Activated T-helper 1 cell treated with anti-CD3 and anti-CD28 coated beads, Interleukin-12 subunit alpha, Interleukin-12 subunit beta, Interleukin-2, Interleukin-4 antibody, amounts not matched to agents 30 ng/mL and 10 ng/mL and 1 ng/mL, durations not matched to agents 14 hours and 24 hours and 36 hours (primary cell): ENCODE measurements at places on chromosomes 2 and 18. TPM values are rescaled to one million over a fixed set of nuclear protein-coding genes. Genes with fewer than 3 reads are reported as not detected.

DNA sequence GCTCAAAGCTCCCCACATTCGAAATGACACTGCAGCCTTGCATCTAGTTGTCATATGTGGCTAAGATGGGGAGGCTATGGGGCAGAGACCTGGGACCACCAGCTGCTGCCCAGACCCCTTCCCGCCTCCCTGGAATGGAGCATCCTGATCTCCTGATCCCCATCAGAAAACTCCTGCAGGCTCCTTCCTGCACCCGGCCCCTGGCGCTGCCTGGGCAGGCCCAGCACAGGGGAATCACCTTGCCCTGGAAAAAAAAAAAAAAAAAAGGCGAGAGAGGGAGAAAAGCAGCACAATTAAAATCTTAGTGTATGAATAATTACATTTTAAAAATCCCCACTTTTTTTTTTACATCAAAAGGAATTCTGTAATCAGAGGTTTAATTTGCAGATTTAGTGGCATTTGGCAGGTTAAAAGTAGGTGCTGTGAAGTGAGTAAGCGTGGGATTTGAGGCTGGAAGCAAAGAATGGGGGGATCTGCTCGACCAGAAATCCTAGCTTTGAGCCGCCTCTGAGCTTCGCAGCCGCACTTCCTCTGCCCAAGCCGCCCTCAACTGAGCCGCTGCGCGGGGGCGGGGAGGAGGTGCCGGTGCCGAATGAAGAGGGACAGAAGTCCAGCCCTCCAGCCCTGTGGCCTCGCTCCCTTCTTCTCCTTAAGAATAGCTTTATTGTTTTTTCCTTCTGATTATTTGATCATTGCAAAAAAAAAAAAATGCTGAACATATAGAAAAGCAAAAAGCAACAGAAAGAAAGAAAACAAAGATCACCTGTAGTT is 30.0 kb downstream of the THNSL2 start:
- H3K27ac ChIP-seq: no peak overlapping the region
- peaks cover 36% of the 10 kb centered on the region for H3K27me3 ChIP-seq
- H3K36me3 ChIP-seq: no peaks in the 10 kb centered on the region
- DNase-seq: no peak
- no peak overlapping the region for H3K4me3 ChIP-seq

GRCh38 chr2:85539361-85540132 is 579 bp downstream of the MAT2A start:
- peaks cover 63% of the 10 kb centered on the region for H3K4me1 ChIP-seq
- peaks cover 52% of the 10 kb centered on the region for H3K36me3 ChIP-seq
- DNase-seq: peak; percentile 68
- peak overlapping the region; percentile 99 for H3K4me3 ChIP-seq
- H3K27ac ChIP-seq: peak overlapping the region; percentile 97

DNA sequence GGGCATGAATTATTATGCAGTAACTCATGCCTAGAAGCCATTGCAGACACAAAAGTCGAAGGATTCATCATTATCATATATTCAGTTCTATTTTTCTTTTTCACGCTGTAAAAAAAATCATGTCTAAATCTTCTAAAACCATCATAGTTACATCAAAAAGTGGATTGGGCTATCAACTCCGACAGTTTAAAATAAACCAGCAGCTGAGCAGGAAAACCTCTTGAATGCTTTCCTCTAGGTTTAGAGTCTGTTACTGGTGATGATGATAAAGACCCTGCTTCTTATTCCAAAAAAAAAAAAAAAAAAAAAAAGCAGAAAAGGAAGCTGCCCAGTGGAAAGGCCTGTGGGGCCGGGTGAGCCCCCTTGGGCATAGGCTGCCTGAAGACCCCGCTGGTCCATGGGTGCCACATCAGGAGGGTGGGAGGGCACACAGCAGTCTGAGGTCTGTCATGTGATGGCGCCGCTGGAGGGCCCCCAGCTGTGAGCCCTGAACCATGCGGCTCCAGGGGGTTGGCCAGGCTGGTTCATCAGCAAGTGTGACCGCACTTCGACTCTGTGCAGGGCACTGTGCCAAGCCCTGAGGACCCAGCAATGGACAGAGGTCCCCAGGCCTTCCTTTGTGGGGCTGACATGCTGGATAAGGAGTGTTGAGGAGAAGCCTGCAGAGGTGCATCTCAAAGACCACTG is 199.6 kb downstream of the EIPR1 start:
- H3K4me3 ChIP-seq: no peak overlapping the region
- no peaks in the 10 kb centered on the region for H3K27me3 ChIP-seq
- H3K4me1 ChIP-seq: no peaks in the 10 kb centered on the region
- no peak for DNase-seq
- peak overlapping the region; percentile 21 for H3K27ac ChIP-seq
- H3K36me3 ChIP-seq: peaks cover 1% of the 10 kb centered on the region

DNA sequence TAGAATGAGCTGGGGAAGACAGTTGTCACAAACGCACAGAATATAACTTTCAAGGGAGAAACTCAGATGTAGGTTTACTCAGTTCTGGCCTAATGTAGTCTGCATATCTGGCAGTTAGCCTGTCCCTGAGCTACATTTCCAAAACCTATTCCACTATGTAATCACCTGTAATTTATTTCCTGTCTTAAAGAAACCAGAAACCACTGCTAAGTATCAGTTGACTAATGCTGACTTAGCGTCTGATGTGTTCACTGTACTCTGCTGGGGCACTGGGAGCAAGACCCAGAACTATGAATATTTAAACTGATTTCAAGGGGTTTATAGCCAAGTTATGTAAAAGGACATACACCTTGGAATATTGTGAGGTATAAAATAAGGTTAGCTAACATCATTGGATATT is 1995.2 kb upstream of the PIK3C3 start:
- no peaks in the 10 kb centered on the region for H3K36me3 ChIP-seq
- H3K4me1 ChIP-seq: no peaks in the 10 kb centered on the region
- H3K27ac ChIP-seq: no peak overlapping the region
- H3K4me3 ChIP-seq: no peak overlapping the region
- DNase-seq: no peak
- H3K27me3 ChIP-seq: no peaks in the 10 kb centered on the region

GRCh38 chr2:167592441-167592840 is 655.0 kb downstream of the STK39 start:
- H3K4me3 ChIP-seq: no peak overlapping the region
- no peak overlapping the region for H3K27ac ChIP-seq
- peaks cover 3% of the 10 kb centered on the region for H3K27me3 ChIP-seq
- no peaks in the 10 kb centered on the region for H3K36me3 ChIP-seq

CNTNAP5 gene
- total RNA-seq: not detected in 2 replicates

- DNase-seq: no peak
- H3K36me3 ChIP-seq: peaks cover 36% of the 10 kb centered on the region
- no peak overlapping the region for H3K27ac ChIP-seq
- peaks cover 63% of the 10 kb centered on the region for H3K4me1 ChIP-seq
- no peak overlapping the region for H3K4me3 ChIP-seq
Observed at GRCh38 chr2:233098618-233099017, 38.5 kb downstream of the INPP5D start.

SLC16A14 gene
- 3.1 and 3.3 TPM in 2 replicates for total RNA-seq

- H3K36me3 ChIP-seq: peaks cover 7% of the 10 kb centered on the region
- peaks cover 5% of the 10 kb centered on the region for H3K27me3 ChIP-seq
- no peak overlapping the region for H3K4me3 ChIP-seq
- H3K4me1 ChIP-seq: no peaks in the 10 kb centered on the region
- DNase-seq: no peak
- no peak overlapping the region for H3K27ac ChIP-seq
Observed at GRCh38 chr2:113058411-113058994, 495 bp upstream of the IL36RN start.

- no peak for DNase-seq
- H3K4me1 ChIP-seq: no peaks in the 10 kb centered on the region
- no peak overlapping the region for H3K4me3 ChIP-seq
- H3K27ac ChIP-seq: no peak overlapping the region
- no peaks in the 10 kb centered on the region for H3K27me3 ChIP-seq
Observed at GRCh38 chr2:14619441-14619840, 13.1 kb upstream of the LRATD1 start.

TGOLN2 gene
- total RNA-seq: 102 and 104 TPM in 2 replicates

NTSR2 gene
- total RNA-seq: not detected in 2 replicates

- no peaks in the 10 kb centered on the region for H3K4me1 ChIP-seq
- no peaks in the 10 kb centered on the region for H3K36me3 ChIP-seq
- H3K4me3 ChIP-seq: no peak overlapping the region
Observed at GRCh38 chr2:53467467-53468180, 300.0 kb upstream of the CHAC2 start.

- no peaks in the 10 kb centered on the region for H3K36me3 ChIP-seq
- no peaks in the 10 kb centered on the region for H3K4me1 ChIP-seq
- no peak overlapping the region for H3K27ac ChIP-seq
- peaks cover 2% of the 10 kb centered on the region for H3K27me3 ChIP-seq
- no peak overlapping the region for H3K4me3 ChIP-seq
Observed at GRCh38 chr2:183614799-183615435, 490.7 kb downstream of the NUP35 start.

DNA sequence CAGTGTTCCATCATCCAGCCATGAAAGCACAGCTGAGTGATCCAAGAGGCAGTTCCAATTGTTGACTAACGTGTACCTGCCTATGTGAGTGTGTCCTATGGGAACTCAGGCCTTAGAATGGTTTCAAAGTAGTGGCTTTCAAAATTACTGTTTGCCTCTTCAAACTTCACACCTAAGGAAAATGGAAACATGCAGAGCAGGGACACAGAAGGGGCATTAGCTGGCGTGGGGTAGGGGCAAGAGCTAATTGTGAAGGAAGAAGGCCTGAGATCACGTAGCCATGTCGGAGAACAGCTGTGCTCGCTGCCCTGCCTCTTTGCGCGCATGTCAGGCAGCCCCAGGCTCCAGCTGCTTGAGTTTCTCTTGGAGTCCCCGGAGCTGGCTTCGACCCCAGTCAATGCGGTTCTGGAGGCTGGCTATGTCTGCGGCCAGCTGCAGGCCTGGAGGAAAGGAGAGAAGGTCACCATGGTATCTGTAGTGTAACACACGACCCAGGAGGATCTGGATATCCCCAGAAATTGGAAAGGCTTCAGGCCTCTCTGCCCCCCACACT is 3.8 kb upstream of the IMP4 start:
- peaks cover 22% of the 10 kb centered on the region for H3K36me3 ChIP-seq
- DNase-seq: no peak

DNA sequence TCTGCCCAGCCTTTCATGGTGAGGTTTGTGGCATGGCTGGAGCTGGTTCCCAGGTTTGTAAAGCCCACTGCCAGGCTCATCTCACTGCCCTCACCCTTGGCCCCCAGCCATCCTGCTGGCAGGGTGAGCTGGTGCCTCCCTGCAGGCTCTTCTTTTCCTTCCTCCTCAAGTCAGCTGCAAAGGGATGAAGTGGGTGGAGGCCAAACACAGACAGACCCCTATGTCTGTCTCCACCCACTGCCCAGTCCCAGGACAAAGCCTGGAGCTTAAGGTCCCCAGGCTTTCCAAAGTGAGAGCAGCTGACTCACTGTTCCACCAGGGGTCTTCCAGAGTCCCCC is 92.0 kb downstream of the TNS1 start:
- peaks cover 10% of the 10 kb centered on the region for H3K27me3 ChIP-seq
- no peak overlapping the region for H3K27ac ChIP-seq
- DNase-seq: no peak
- H3K4me1 ChIP-seq: no peaks in the 10 kb centered on the region
- no peak overlapping the region for H3K4me3 ChIP-seq
- H3K36me3 ChIP-seq: no peaks in the 10 kb centered on the region

GRCh38 chr2:67309281-67309680 is 87.9 kb upstream of the ETAA1 start:
- no peaks in the 10 kb centered on the region for H3K36me3 ChIP-seq
- no peaks in the 10 kb centered on the region for H3K4me1 ChIP-seq
- no peaks in the 10 kb centered on the region for H3K27me3 ChIP-seq
- no peak overlapping the region for H3K4me3 ChIP-seq
- DNase-seq: no peak

DNA sequence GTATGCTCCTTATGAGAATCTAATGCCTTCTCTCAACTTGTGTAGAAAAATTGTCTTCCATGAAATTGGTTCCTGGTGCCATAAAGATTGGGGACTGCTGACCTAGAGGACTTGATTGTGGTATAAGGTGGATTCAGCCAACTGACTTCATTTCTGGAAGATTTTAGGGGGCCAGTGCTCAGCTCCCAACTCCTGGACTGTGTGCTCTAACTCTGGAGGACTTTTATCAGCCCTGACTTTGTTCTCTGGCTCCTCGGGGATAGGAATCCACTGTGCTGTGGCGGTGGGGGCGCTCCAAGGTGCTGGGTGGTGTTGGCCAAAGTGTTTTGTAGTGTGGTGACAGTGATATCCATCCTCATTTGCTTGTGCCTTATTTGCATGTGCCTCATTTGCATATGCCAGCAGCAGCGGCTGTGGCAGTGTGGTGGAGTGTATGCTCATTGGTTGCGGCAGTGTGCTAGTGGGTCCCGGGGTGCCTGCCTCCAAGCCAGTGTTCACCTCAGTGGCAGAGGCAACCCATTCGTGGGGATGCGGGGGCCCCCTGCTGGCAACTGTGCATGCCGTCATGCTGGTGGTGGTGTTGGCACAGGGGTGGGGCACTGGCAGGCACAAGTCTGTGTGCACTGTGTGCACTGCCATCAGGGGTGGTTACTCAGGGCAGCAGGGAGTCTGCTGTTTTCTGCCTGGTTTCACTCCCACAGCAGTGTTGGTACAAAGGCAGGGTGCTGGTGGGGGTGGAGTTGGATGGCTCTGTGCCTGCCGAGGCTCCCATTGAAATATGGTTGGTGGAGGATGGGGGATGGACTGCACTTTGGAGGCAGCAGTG is 19.6 kb downstream of the EHBP1 start:
- DNase-seq: no peak
- no peak overlapping the region for H3K27ac ChIP-seq
- no peak overlapping the region for H3K4me3 ChIP-seq

GRCh38 chr2:205797866-205798265 is 115.6 kb downstream of the NRP2 start:
- no peaks in the 10 kb centered on the region for H3K4me1 ChIP-seq
- H3K36me3 ChIP-seq: no peaks in the 10 kb centered on the region
- DNase-seq: no peak
- peaks cover 1% of the 10 kb centered on the region for H3K27me3 ChIP-seq

DNA sequence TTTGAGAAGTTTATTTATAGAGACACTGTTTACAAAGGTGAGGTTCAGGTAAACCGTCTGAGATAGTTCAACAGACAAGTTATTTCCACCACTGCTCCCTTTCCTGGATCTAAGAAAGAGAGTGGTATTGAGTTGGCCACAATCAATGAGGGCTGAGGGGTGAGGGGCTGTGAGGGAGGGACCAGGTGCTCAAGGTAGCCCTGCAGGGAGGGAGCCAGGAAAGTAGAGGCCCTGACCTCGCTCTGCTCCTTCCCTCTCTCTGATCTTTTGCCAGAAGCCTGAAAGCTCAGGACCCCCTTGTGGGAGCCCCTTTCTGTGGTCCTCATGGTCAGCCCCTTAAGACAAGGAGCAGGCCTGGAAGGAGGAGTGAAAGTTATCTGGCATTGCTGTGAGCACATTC is 29.8 kb downstream of the COL4A3 start:
- no peak for DNase-seq
- H3K27me3 ChIP-seq: peaks cover 6% of the 10 kb centered on the region

- DNase-seq: no peak
- H3K27ac ChIP-seq: no peak overlapping the region
- no peak overlapping the region for H3K4me3 ChIP-seq
- peaks cover 5% of the 10 kb centered on the region for H3K27me3 ChIP-seq
- peaks cover 18% of the 10 kb centered on the region for H3K36me3 ChIP-seq
- peaks cover 38% of the 10 kb centered on the region for H3K4me1 ChIP-seq
Observed at GRCh38 chr2:39781697-39782096, 2.6 kb upstream of the THUMPD2 start.

GRCh38 chr2:202488671-202489070 is 112.5 kb downstream of the BMPR2 start:
- H3K4me3 ChIP-seq: no peak overlapping the region
- H3K36me3 ChIP-seq: no peaks in the 10 kb centered on the region
- no peaks in the 10 kb centered on the region for H3K4me1 ChIP-seq
- no peak for DNase-seq

- peak overlapping the region; percentile 93 for H3K4me3 ChIP-seq
- peaks cover 62% of the 10 kb centered on the region for H3K4me1 ChIP-seq
- no peak for DNase-seq
- peak overlapping the region; percentile 94 for H3K27ac ChIP-seq
- H3K27me3 ChIP-seq: no peaks in the 10 kb centered on the region
Observed at GRCh38 chr2:231781798-231782726, 980 bp upstream of the PDE6D start.

ATP5F1A gene
- 412 and 420 TPM in 2 replicates for total RNA-seq

NPHP1 gene
- 0.12 and 0.70 TPM in 2 replicates for total RNA-seq
